ENCODE measurements at places on chromosomes 2 and 18. TPM values are rescaled to one million over a fixed set of nuclear protein-coding genes. Genes with fewer than 3 reads are reported as not detected.
A peak's percentile ranks its signal among the peaks of the same experiment; 100 is the strongest.

- DNase-seq, result peak; percentile 67
- H3K4me3 ChIP-seq, result no peak overlapping the region
- no peaks in the 10 kb centered on the region for H3K27me3 ChIP-seq
- H3K36me3 ChIP-seq, result peaks cover 5% of the 10 kb centered on the region
- H3K27ac ChIP-seq, result no peak overlapping the region
These were observed 14.6 kb upstream of the NFATC1 start for GRCh38 chr18:79380816-79381806.

GRCh38 chr2:149819356-149819957 is 231.9 kb upstream of the MMADHC start:
- no peaks in the 10 kb centered on the region for H3K36me3 ChIP-seq
- H3K27ac ChIP-seq, result no peak overlapping the region
- H3K4me3 ChIP-seq, result no peak overlapping the region
- no peaks in the 10 kb centered on the region for H3K27me3 ChIP-seq

- H3K4me3 ChIP-seq, result no peak overlapping the region
- peak overlapping the region; percentile 24 for H3K27ac ChIP-seq
- H3K4me1 ChIP-seq, result peaks cover 14% of the 10 kb centered on the region
- H3K36me3 ChIP-seq, result no peaks in the 10 kb centered on the region
- H3K27me3 ChIP-seq, result no peaks in the 10 kb centered on the region
- peak; percentile 58 for DNase-seq
These were observed 77.1 kb downstream of the SPATS2L start for GRCh38 chr2:200383380-200384110.

GRCh38 chr2:24330161-24330560 is 30.2 kb downstream of the ITSN2 start:
- no peak overlapping the region for H3K4me3 ChIP-seq
- H3K27ac ChIP-seq, result no peak overlapping the region
- no peaks in the 10 kb centered on the region for H3K36me3 ChIP-seq
- no peak for DNase-seq

DNA sequence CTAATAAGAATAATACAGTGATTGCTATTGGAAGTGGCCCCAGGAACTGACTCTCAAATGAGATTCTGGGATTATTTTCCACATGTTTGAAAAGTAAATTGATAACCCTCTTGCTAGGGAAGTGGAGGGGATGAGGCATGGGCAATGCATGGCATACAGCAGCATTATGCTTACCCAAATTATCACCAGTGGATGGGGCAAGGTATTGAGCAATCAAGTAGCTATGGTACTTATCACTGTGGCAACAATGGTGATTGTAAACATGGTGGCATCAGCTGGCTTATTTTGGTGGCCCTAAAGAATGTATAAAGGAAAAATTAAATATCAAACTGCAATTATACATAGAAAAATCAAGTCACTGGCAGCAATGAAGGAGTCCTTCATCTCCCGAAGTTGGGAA is 155.1 kb downstream of the FIGN start:
- H3K27ac ChIP-seq, result no peak overlapping the region
- no peaks in the 10 kb centered on the region for H3K36me3 ChIP-seq
- no peak overlapping the region for H3K4me3 ChIP-seq
- no peak for DNase-seq
- H3K4me1 ChIP-seq, result no peaks in the 10 kb centered on the region

DNA sequence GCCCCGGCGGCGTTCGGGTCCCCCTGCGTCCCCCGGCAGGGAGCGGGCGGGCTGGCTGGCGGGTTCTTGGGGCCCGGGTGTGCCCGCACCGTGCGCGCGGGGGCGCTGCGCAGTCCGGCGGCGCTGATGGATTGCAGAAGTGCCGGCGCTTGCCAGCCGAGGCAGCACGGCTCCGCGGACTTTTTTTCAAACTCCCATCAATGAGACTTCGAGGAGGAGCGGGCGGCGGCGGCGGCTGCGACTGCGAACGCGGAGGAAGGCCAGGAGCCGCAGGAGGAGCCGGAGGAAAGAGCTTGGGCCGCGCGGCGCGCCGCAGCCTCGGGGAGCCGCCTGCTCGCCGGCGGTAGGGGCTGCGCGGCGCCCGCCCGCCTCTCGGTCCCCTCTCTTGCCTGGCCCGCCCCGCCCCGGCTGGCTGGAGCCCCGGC is at the start of gene GLI2:
Gene GLI2 (plus strand): TSS at position 123 of the 425 bp plus-strand sequence. CDS start 61,453 bp downstream, outside the sequence.
- H3K4me3 ChIP-seq, result no peak within 1 kb of the TSS
- no peak within 1 kb of the TSS for H3K27ac ChIP-seq
- peaks cover 19% of the 10 kb centered on the region for H3K27me3 ChIP-seq
- H3K36me3 ChIP-seq, result no peaks in the 10 kb centered on the region
- no peak for DNase-seq

DNA sequence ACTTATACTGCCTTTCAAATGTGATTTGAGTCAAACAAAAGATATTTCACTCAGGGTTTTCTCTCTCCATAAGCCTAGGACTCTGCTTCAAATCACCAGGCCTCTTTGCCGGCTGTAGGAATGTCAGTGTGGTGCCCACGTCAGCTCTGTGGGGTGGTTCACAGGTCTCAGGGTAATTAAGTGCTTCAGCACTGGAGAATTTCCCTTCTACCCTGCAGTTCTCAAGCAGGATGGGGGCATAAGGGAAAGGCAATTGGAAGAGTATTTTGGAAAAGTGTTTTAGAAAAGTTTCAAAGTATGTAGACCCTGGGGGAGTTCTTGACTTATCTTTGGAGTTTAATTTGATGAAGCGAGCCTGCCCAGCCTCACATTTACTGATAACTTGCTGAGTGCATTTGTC is 9.6 kb downstream of the CNGA3 start:
- H3K4me1 ChIP-seq, result no peaks in the 10 kb centered on the region
- DNase-seq, result no peak
- no peaks in the 10 kb centered on the region for H3K36me3 ChIP-seq
- H3K27ac ChIP-seq, result no peak overlapping the region
- no peak overlapping the region for H3K4me3 ChIP-seq
- no peaks in the 10 kb centered on the region for H3K27me3 ChIP-seq

GRCh38 chr18:48828691-48829442 is 121.9 kb downstream of the SMAD7 start:
- no peak for DNase-seq
- H3K27me3 ChIP-seq, result no peaks in the 10 kb centered on the region
- H3K4me3 ChIP-seq, result no peak overlapping the region
- no peak overlapping the region for H3K27ac ChIP-seq

The ZSWIM2 gene
- not detected for total RNA-seq

The MGAT5 gene
- total RNA-seq, result 78.1 TPM

The B3GNT2 gene
- 18.8 TPM for total RNA-seq

All from CD4-positive, alpha-beta memory T cell (primary cell).